ENCODE measurements at places on chromosomes 1 and 21.

- no peak for DNase-seq
Measured at GRCh38 chr1:228827019-228827418, 91.7 kb downstream of the RHOU start.

DNA sequence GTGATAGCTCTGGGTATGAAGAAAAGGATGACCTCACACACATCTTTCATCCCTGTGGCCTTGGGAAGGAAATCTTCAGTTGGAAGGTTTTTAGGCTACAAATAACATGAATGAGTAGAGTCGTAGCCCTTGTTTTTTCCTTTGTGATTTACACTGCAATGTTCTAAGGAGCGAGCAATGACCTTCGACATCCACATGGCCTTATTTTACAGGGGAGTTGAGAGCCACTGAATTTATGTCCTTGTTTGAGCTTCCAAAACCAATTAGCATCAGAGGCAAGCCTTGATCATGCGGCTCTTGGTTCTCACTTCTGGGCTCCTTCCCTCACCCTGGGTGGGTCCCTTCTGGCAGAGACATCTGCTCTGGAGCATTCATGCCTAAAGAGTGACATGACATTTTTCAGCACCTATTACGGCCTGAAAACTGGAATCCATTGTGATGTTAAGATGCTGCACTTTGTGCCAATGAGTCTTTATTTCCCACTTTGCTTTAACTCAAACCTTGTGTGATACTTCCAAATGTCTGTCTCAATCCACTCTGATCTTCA, 70.5 kb upstream of the RUNX1 start:
- DNase-seq: no peak

GRCh38 chr1:41662061-41662764, 177.7 kb upstream of the EDN2 start:
- DNase-seq: no peak

DNA sequence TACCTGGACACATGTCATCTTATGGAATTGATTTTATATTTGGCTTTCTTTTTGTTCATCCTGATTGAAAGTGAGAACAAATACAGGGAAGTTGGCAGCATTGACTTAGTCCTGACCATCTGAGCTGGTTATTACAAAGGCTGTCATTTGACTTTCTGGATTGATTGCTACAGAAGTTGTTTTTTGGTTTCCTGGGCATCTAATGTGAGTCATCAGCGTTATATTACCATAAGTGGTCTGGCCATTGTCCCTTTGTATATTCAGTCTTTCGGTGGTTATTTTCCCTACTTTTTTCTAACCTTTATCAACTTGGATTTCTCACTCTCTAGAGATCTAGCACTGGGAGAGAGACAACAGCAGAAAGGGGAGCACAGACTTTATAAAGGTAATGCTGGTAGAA, 1646.5 kb downstream of the MRPL39 start:
- DNase-seq: no peak

- DNase-seq: no peak
Measured at GRCh38 chr1:42168391-42168670, 3.8 kb upstream of the GUCA2A start.

DNA sequence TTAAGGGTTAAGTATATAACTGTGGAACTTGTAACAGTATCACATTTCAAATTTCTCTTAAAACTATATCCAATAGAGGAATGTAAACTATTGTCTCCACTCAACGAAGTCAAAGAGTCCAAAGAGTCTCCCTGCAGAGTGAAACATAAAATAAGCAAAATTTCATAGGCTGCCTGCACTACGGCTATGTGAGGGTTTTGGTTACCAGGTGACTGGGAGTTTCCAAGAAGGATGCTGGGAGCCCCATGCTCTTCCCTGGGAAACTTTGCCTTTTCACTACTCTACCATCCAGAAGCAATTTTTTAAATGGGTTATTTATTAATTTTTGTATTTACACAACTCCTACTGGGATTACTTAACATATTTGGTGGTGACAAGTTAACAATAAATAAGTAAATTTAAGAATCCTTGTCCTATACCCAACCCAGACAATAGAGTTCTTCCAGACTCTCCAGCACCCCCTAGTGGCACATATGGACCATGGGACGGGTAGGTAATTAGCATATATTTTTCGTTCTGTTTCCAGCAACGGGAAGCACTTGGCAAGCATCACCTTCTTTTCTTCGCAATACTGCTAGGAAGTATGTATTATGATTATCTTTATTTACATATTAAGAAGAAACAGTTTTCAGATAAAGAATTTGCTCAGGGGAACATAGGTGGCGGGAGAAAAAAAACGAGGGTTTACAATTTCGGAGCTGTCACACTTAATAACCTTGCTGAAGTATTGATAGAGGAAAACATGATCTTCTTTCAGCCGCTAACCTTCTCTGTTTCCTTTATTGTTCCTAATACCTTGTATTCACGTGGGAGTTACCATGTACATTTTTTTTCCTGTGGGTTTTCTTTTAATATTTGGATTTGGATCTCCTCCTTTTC, 3.5 kb downstream of the FMO2 start:
- no peak for DNase-seq

- DNase-seq: no peak
Measured at GRCh38 chr1:110150330-110151174, at the start of gene SLC6A17. Gene SLC6A17, plus strand, starts transcription at chr1:110150494. Its CDS starts 16,436 bp downstream, at chr1:110166930.

GRCh38 chr1:17948594-17948993, 159.0 kb upstream of the IGSF21 start:
- DNase-seq: no peak

- DNase-seq: no peak
Measured at GRCh38 chr1:84862810-84863251, 30.2 kb downstream of the LPAR3 start.

GRCh38 chr1:209869291-209870149, 41.7 kb downstream of the UTP25 start:
- no peak for DNase-seq

DNA sequence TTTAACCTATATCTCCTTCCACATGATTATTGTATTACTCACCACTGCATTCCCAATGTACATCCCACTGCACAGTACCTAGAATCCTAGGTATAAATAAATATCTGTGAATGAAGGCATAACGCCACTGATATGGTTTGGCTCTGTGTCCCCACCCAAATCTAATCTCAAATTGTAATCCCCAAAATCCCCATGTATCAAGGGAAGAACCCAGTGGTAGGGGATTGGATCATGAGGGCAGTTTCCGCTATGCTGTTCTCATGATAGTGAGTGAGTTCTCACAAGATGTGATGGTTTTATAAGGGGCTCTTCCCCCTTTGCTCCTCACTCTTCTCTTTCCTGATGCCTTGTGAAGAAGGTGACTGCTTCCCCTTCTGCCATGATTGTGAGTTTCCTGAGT, 599.0 kb upstream of the ADGRL2 start:
- no peak for DNase-seq

DNA sequence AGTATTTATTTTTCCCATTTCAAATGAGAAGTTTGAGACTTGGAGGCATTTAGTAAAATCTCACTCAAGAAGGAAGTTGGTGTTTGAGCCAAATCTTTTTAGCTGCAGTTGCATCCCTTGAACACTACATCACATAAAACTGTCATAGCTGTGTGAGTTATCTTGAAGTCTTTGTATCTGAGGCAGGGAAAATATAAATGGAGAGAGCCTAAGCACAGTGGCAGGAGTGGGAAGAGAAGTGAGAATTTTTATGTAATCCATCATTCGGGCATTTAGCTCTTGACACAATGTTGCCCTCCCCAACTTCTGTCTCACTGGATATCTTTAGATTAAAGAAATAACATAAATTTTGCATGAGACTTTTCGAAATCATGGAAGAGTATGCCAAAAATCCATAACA, 235.4 kb upstream of the GREM2 start:
- no peak for DNase-seq

- DNase-seq: no peak
Measured at GRCh38 chr1:174174461-174175329, 15.4 kb downstream of the RABGAP1L start.
